Fibroblast of lung (primary cell): ENCODE measurements at places on chromosomes 16 and 17. TPM values are rescaled to one million over a fixed set of nuclear protein-coding genes. Genes with fewer than 3 reads are reported as not detected.
A peak's percentile ranks its signal among the peaks of the same experiment; 100 is the strongest.

The TEX19 gene
- 0.17 TPM in 1 of 2 replicates, not detected in the other for total RNA-seq

The CRYBA1 gene
- 0.17 TPM in 1 of 2 replicates, not detected in the other for total RNA-seq

The CIBAR2 gene
- total RNA-seq = not detected in 2 replicates

The LDHD gene
- 1.0 and 4.5 TPM in 2 replicates for total RNA-seq

The CCL2 gene
- total RNA-seq = 23.1 and 42.9 TPM in 2 replicates

The ERN2 gene
- under 0.01 and 0.83 TPM in 2 replicates for total RNA-seq

The TLCD3B gene
- not detected in 2 replicates for total RNA-seq

DNA sequence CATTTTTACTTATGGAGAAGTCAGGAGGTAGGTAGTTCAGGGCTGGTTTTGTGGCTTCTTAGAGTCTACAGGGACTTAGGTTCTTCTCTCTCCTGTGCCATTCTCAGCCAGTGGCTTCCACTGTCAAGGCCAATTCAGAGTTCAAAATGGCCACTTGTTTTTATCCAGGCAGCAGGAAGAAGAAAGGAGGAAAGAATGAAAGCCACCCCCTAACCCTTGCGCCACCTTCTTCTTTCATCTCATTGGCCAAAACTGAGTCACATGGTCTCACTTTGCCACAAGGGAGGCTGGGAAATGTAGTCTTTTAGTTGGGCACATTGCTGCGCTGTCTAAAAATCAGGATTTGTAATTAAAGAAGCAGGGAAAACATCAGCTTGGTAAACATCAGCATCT, 60.8 kb upstream of the MED9 start:
- peak; percentile 68 for DNase-seq

GRCh38 chr17:72264682-72265405, 144.0 kb downstream of the SOX9 start:
- DNase-seq = no peak

DNA sequence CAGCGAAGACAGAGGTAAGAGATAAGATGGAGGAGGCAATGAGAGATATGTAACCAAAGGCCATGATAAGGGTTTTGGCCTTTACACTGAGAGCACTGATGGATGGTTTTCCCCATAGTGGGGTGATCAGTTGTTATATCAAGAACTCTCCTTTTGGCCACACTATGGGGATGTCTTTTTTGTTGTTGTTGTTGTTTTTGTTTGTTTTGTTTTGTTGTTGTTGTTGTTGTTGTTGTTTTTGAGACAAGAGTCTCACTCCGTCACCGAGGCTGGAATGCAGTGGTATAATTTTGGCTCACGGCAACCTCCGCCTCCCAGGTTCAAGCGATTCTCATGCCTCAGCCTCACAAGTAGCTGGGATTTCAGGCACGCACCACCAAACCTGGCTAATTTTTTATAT, 244.8 kb upstream of the DYNLRB2 start:
- no peak for DNase-seq

GRCh38 chr17:14261406-14261805, 24.7 kb upstream of the CDRT15 start:
- no peak for DNase-seq

DNA sequence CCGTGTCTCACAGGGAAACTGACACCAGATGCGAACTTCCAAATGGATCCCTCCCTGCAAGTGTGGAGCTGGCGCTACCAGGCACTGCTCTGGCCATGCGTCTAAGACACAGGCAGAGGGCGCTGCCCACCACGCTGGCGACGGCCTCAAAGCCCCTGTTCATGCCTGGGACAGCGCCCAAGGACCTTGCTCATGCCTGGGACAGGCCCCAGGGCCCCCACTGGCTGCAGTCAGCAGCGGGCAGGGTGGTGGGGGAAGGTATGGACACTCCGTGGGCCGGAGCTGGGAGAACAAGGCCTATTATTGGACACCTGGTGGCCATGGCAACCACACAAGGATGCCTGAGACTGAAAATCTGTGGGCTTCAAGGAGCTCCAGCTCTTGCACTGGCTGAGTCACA, 8.8 kb downstream of the ZG16B start:
- peak; percentile 84 for DNase-seq

DNA sequence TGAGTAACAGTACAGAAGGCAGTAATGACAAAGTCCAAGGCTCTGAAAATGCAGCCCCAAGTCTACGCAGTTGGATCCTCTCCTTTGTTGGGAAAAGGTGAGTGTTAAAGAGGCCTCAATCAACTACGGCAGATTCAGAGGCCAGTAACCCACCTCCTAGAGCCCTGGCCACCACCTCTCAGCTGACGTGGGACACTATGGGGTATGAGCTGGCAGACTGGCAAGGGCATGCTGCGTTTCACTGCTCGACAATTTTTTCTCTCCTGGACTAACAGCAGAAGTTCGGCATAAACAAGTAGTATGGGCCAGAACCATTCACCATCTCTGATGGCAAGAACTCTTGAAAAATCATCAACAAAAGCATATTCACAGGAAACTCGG, 17.2 kb downstream of the NCBP3 start:
- no peak for DNase-seq

DNA sequence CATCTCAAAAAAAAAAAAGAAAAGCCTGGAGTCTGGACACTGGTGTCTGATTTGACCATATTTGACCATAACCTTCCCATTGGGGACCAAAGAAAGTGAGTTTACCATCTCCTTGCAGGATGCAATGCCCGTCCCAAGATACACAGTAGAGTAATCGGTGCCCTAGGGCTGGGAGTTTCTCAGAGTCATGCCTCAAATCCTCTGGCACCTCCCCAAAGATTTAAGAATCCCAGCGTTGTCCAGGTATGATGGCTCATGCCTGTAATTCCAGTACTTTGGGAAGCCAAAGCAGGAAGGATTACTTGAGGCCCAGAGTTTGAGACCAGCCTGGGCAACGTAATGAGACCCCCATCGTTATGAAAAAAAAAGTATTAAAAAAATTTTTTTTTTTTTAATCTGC, 5.0 kb downstream of the PITPNM3 start:
- DNase-seq = no peak

GRCh38 chr17:33927732-33928133, 327.4 kb upstream of the CCL2 start:
- DNase-seq = peak; percentile 37

DNA sequence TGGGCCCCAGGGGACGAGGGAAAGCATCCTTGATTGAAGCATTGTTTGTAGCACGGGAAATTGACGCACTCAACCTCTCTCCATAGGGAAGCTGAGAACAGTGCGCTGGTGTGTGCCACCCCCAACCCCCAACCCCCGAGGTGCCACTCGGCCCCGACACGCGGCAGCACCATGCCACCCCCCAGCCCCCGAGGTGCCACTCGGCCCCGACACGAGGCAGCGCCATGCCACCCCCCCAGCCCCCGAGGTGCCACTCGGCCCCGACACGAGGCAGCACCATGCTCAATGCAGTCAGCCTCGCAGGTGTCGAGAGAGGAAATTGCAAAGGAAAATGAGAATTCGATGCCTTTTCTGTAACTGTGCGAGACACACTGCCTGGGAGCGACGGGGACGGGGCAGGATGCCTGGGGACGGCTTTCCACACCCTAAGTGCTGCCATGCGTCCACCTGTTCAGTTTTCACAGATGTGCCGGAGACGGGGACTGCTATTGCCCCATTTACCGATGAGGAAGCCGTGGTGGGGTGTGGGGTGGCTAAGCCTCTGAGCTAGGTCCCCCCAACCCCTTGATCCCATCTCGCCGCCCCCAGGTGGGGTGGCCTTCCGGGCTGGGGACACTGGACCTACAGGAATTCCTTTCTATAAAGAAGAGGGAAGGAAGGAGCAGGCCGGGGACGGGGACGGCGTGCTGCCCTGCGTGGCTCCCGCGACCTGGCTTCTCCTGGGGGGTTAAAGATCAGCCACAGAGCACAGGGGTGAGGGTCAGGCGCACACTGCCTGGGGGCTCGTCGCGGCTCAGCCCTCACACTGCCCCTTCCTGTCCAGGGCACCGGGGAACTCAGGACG, 9.8 kb downstream of the CBFA2T3 start:
- no peak for DNase-seq

DNA sequence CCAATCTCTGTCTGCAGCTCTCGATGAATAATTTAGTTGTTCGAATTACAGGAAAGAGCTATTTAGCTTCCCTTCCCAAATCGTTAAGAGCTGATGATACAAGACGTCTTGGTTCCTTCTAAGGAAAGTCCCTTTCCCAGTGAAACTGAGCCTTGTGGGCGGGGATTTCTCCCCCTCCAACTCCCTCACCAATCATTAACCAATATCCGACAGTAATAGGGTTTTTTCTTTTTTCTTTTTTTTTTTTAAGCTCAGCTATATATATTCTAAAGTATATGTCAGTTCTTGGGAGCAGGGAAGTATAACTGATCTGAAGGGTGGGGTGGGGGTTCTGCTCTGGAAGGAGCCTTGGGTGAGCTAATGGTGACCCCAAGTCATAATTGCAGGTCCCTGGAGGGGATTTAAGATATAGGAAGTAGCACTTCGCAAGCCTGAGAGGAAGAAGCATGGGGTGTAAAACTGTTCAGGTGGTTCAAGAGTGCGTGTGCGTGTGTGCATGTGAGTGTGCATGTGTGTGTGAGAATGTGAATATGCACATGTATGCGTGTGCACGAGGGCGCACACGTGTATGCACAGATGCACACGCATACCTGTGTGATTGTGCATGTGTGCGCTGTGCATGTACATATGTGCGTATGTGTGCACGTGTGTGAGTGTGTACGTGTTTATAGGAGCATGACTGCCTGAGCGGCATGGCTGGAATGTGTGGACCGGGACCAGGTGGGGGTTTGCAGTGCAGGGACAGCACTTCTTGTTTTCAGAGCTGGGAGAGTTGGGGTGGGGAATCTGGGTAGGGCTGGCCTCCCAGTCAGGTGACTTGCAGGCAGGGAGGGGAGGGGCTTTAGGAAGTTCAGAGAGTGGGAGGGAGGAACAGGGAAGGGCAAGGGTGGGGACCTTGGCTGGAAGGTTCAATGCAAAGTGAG, 42.7 kb downstream of the SOCS3 start:
- DNase-seq = peak; percentile 48

DNA sequence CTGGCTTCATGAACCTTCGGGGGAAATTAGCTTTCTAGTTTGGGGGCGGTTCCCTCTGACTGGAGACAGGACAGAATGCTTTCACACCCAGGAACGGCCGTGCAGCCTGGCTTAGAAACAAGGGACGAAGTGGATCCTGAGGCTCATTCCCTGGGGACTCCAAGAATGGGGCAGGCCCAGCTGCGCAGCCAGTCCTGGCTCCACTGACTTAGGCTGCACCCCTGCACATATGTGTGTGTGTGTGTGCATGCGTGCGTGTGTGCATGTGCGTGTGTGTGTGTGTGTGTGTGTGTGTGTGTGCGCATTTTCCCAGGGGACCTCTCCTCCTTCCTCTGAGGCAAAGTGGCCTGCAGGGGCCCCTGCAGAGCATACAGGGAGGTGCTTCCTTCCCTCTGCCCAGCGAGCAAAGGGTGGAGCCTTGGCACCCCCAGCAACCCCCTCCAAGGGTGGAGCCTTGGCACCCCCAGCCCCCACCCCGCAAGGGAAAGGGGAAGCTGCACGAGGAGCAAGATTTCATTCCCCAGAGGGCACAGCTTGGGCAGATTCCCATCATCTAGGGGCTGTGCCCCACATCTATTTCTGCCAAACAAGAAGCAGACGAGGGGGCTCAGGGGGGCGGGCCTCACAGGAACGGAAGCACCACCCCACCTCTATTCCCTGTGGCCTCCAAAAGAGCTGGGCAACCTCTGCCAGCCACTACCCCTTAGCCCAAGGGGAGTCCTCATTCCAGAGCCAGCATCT, 97.6 kb upstream of the CBX4 start:
- DNase-seq = no peak

- no peak for DNase-seq
Observed at GRCh38 chr17:49755663-49756283, 8.2 kb downstream of the FAM117A start.

DNA sequence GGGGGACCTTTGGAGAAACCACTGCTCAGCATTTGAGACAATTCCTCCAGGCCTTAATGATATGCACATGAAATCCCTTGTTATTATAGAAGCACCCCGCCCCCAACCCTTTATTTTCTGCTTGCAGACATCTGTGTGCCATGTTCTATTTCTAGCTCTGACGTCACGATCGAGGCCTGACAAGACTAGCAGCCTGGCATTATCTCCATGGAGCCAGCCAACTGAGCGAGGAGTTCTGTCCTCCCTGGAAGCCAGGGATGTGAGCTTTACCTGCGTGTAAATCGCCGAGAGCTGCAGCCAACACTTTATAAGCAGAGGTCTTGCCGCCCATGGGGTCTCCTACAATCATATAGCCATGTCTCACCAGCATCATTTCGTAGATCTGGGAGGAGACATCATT, 116.9 kb downstream of the DNAH3 start:
- DNase-seq = no peak

- DNase-seq = no peak
Observed at GRCh38 chr17:340074-340473, 12.5 kb downstream of the RPH3AL start.

- no peak for DNase-seq
Observed at GRCh38 chr16:67528222-67528869, at the start of gene RIPOR1. TSS of gene RIPOR1 (plus strand) at chr16:67528829. CDS start at chr16:67538447, 9,618 bp downstream.

GRCh38 chr17:76276461-76277299, 11.5 kb downstream of the UBALD2 start:
- DNase-seq = peak; percentile 26

- peak; percentile 86 for DNase-seq
Observed at GRCh38 chr16:14310519-14310991, 239.4 kb downstream of the MRTFB start.

GRCh38 chr17:31295489-31295871, 1.6 kb downstream of the OMG start:
- DNase-seq = no peak

- DNase-seq = no peak
Observed at GRCh38 chr17:36501351-36501750, 14.9 kb downstream of the ZNHIT3 start.

DNA sequence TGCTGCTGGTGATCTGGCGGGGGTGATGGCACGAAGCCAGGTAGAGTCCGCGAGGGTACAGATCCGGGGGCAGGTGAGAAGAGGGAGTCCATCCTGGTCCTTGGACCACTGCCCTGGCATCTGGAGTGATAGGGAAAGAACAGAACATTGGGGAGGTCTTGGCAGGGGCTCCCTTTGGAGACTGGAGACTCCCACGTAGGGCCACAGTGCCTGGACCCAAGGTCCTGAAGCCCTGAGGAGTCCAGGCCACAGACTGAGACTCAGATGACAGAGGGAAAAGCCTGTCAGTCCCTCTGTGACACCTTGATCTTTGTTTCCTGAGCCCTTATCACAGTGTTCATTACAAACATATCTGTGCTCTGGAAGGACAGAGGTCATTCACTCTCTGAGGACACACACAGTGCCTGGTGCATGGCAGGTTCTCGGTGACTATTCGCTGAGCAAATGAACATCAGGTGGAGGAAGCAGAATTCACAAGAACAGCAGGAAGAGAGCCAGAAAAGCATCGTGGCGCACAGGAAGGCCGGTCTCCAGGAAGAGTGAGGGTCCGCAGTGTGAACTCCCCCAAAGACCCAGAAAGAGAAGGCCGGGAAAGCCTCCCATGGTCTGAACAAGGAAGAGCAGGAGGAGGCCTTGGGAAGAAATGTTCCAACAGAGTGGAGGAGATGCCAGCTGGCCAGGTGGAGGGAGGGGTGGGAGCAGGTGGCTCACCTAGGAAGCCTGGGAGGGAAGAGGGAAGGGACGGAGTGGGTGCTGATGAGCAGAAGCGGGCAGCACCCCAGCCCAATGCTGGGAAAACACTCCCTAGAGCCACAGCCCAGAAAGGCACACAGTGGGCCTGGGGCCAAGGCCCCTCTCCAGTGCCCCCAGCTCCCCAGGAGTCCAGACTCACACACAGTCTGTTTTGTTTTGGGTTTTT, 20.5 kb downstream of the PEMT start:
- DNase-seq = no peak

- no peak for DNase-seq
Observed at GRCh38 chr16:72827866-72828265, 220.1 kb downstream of the ZFHX3 start.

- no peak for DNase-seq
Observed at GRCh38 chr17:48478224-48479013, 48.4 kb upstream of the SKAP1 start.
